Gastrocnemius medialis (tissue), 4 donors: ENCODE measurements at places on chromosomes 6 and 20.

- no peak for DNase-seq
Observed at GRCh38 chr6:94272327-94272726, 853.0 kb upstream of the EPHA7 start.

DNA sequence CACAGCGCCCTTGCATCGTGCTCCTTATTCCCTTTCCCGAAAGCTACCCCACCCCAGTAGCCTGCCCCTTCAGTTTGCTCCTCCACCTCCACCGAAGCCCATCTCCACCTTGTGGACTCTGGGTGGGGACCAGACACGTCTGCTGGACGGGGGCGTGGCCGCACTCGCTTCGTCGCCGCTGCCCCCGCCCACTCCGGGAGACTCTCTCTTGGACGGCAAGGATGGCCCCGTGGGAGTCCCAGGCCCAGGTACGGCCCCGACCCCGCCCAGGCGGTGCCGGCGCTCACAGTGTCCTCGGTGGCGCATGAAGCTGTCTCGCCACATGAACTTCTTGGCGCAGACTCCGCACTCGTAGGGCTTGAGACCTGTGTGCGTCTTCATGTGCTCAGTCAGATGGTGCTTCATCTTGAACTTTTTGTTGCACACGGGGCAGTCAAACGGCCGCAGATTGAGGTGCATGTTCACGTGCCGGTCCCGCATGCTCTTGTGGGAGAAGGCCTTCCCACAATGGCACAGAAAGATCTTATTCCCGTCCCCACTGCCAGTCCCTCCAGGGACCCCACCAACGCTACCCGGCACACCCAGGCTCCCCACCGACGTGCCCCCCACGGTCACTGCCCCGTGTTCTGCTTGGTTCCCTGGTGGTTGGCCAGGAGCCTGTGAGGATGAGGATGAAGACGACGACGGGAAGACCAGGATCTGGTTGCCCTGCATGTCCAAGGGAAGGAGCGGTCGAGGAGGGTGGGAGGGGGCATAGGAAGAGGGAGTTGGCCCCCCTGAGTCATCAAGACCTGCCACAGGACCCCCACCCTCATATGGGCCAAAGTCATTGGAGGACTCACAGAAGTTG, 1.3 kb upstream of the TAPBP start:
- no peak for DNase-seq

DNA sequence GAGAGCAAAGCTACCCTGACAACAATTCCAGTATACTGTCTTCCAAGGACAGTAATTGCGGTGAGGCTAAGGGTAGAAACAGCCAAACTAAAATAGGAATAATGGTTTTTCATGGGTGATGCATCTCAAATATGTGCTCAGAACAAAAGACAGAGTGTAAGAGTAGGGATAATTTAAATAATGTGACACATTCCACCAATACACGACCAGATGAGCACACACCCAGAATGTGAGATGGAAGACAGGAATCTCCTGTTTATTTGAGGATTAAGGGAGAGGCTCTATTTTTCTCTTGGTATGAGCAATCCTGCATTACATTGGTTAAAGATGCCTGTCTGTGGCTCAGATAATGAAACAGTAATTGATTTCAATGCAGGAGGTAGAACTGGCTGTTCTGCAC, 292.9 kb upstream of the ZFP64 start:
- DNase-seq: no peak

DNA sequence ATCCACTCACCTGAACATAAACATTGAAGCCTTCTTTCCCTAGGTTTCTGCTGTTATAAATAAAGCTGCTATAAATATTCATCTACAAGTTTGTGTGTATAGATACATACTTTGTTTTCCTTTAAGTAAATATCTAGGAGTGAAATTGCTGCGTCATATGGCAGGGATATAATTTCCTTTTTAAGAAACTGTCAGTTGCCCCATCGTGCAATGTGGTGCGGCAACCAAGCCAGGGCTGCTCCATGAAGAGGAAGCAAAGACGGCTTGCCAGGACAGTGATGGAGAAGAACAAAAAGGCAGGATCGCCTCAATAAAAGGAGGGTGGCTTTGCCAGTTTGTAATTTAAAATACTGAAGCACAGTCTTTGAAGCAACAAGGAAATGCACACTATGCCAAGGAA, 36.6 kb downstream of the CITED2 start:
- peak; percentile 24 for DNase-seq

DNA sequence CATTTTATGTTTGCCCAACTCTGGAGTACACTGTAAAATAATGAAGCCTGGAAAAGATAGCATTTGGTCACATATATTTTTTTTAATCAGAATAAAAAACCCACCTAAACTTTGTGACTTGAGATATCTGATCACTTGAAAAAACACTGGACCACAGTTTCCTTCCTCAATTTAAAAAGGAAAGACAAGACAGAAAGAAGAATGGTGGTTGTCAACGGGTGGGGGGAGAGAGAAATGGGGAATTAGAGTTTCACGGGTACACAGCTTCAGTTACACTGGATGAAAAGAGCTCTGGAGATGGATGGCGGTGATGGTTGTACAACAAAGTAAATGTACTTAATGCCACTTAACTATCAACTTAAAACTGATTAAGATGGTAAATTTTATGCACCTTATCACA, 14.7 kb upstream of the DST start:
- DNase-seq: no peak

- peak; percentile 28 for DNase-seq
Observed at GRCh38 chr6:16104624-16105433, 24.1 kb upstream of the MYLIP start.

DNA sequence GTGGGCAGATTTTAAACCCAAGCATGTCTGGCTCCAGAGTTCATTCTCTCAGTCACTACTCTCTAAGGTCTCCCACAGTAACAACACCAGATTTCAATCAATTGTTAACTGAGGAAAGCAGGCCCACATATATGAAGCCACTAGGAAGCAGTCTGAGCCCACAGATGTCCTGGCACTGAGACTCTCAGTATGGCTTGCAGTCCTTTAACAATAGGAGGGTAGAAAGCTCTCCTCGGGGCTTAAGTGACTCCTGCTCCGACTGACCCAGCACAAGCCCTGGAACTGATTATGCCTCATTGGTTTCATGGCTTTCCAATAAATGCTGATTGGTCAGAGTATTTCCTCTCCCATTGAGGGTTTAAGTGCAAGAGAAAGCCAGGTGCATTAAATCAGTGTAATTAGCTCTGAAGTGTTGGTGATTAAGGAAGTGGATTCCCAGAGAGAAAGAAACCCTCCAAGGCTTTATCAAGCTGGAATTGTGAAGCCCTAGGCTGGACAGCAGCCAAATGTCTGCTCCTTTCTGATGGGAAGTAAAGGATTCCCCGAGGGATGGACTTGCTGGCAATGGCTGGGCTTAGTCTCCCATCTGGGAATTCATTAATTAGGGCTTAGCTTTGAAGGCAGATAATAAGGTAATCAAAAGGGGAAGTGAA, 76.6 kb upstream of the PROKR2 start:
- DNase-seq: no peak

GRCh38 chr6:109428889-109429477, 11.4 kb downstream of the PPIL6 start:
- DNase-seq: no peak

DNA sequence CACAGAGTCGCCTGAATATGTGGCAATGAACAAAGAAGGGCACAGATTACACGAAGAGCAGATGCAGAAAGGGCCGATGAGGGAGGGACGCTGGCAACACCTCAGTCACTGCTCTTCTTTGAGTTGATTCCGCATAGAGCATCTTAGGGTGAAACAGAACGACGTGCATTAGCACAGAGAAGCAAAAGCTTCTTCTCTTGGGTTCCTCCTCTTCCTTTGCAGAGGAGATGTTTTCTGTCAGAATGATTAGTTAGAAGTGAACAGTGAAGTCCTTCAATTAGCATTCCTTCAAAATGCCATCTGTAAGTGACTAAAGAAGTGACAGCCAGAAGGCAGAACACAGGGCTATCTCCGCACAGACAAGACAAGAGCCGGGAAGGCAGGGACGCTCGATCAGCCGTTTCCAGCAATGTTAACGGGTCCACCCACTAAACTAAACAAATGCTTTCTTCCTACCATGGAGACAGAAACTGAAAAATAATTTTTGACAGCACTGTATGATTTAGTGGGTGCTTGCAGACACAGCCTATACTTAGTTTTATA, 219.8 kb upstream of the AGPAT4 start:
- DNase-seq: no peak

- no peak for DNase-seq
Observed at GRCh38 chr6:111620169-111620568, 14.5 kb upstream of the TRAF3IP2 start.

DNA sequence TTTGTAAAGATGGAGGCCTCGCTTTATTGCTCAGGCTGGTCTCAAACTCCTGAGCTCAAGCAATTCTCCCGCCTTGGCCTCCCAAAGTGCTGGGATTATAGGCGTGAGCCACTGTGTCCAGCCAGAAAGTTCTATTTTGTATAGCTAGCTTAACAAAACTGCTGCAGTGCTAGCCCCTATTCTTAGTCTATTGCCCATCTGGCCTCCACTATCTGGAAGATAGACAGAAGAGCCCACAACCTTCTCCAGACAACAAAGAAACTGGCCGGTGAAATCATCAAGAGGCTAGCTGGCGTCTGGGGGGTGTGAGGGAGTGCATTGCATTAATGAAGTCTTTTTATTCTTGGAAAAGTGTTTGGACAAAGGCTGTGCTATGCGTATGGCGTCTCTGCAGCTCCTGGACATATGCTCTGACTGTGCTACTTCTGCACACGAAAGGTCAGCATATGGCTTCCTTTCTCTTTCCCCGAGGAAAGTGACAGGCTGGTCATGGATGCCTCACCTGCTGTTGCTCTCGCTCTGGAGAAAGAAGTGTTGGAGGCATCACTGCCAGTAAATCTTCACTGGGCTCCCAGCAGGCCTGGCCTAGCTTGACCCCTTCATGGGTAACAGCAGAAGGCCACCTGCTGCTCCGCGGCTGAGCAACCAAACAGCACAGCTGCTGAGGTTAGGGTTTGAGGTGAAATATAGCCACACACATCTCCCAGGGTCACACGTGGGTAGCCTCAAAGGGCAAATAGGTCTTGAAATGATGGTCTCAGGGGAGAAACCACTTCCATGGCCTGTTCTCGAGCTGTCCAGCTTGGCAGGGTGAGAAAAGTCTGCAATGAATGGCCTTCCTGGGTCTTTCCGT, 95.1 kb upstream of the IYD start:
- peak; percentile 58 for DNase-seq

DNA sequence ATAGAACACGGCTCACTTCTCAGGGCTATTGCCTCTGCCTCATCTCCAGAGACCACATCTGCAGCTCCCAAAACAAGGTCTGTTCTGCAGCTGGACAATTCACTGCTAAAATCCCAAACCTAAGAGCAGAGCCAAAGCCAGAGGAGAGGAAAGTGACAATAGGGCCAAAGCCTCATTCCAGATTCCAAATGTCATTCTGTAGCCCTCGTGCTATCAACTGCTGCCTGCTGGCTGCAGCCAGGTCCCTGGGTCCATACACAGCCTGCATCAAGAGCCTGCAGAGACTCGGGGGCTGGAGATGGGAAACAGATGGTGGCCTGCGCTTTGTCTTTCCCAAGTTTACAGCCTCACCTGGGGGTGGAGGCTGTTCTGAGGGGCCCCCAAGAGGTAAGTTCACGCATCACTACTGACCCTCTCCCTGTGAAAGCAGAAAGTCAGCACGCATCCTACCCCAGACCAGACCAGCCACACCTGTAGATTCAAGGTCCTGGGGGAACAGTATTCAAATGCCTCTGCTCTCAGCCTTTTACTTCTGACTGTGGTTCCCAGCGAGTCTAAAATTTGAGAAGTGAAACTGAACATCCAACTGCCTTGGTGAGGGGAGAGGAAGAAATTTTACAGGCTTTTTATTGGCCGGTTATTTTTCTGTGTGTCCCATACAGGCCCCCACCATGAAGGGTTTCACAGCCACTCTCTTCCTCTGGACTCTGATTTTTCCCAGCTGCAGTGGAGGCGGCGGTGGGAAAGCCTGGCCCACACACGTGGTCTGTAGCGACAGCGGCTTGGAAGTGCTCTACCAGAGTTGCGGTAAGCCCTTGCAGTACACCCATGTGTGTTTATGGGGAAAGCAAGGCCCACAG, at the start of gene LY86:
LY86 (plus strand) TSS at position 657 of the 860 bp plus-strand sequence; CDS start at position 672, 15 bp downstream.
- DNase-seq: no peak

- no peak for DNase-seq
Observed at GRCh38 chr6:163897669-163898068, 483.2 kb downstream of the QKI start.

DNA sequence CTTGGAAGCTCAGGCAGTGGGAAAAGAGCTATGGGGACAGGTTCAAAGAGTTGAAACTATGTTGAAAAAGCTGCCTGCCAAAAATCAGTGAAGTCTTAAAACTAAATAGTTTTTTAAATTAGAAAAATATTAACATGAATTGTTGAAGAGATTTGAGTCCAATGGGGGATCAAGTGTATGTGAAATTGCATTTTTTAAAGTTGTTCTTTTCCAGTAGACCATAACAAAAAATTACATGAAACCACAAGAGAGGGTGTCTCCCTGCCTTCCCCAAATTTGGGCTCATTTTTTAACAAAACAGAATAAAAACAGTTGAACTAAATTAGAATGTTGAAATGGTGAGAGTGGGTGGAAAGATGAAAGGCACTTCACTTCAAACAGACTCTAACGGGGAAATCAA, 31.5 kb upstream of the COL10A1 start:
- no peak for DNase-seq

- DNase-seq: no peak
Observed at GRCh38 chr6:96015518-96016333, at the start of gene FUT9. TSS of gene FUT9 (plus strand) at chr6:96015974. CDS start at chr6:96203156, 187,182 bp downstream.

- DNase-seq: no peak
Observed at GRCh38 chr6:158698931-158699330, 49.1 kb downstream of the SYTL3 start.

GRCh38 chr6:138231381-138231886, 13.1 kb upstream of the PBOV1 start:
- no peak for DNase-seq

- no peak for DNase-seq
Observed at GRCh38 chr6:44161997-44162338, 3.3 kb downstream of the CAPN11 start.

- DNase-seq: no peak
Observed at GRCh38 chr20:56428410-56428809, 16.4 kb downstream of the CASS4 start.

DNA sequence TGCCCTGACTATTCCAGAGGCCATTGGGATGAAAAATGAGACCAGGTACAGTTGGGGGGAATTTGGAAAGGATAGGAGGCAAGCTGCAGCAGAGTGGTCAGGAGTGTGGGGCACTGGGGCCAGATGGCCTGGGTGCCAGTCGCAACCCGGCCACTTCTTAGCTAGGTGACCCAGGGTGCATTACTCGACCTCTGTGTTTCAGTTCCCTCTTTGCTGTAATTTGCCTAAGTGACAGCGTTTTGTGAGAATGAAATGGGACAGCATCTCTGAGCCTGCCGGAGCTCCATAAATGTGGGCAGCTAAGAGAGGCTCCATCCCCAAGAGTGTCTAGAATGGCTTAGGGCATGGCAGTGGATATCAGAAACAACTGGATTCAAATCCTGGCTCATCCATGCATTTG, 13.9 kb downstream of the LRFN2 start:
- no peak for DNase-seq

GRCh38 chr6:137087902-137088301, 43.1 kb upstream of the IL20RA start:
- DNase-seq: no peak

GRCh38 chr6:149900620-149901443, 2.9 kb upstream of the RAET1E start:
- no peak for DNase-seq
